Stimulated activated CD4-positive, alpha-beta T cell treated with anti-CD3 and anti-CD28 coated beads, Interleukin-4, amount 100 ng/mL, for 48 hours (primary cell): ENCODE measurements at places on chromosomes 16 and 17.

GRCh38 chr17:40950176-40950575, 12.7 kb upstream of the KRT23 start:
- no peak for DNase-seq

DNA sequence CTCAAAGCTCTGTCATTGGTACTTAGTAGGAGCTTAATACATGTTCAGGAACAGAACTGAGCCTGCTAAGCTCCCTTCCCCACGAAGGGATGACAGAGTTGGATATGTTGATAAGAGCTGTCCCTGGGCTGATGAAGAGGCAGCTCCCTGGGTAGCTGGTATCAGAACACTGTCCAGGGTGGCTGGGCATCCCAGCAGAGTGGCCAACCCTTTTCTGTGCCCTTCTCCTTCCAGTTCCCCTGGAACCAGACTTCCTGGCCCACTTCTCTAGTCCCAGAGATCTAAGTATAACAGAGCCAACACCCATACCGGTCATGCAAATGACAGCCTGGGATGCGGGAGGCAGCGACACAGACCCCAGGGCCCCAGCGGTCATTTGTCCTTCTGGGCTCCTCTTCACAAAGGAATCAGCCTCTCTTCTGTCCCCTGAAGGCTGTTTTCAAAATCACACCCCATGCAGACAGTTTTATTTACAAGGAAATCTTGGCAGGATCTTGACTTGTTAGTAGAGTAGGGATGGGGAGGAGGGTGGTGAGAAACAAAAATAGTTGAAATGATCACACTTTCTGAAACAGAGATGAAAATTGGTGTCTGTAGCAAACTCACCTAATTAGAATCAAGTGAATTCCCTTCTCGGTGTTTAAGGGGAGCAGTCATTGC, 1.4 kb upstream of the RHBDL3 start:
- no peak for DNase-seq

- no peak for DNase-seq
Measured at GRCh38 chr16:75088216-75088615, 28.4 kb downstream of the LDHD start.

GRCh38 chr17:68539548-68540467, 27.6 kb downstream of the PRKAR1A start:
- DNase-seq: no peak

- no peak for DNase-seq
Measured at GRCh38 chr17:77214743-77215142, 74.0 kb downstream of the SEC14L1 start.

GRCh38 chr17:65185062-65185461, 47.9 kb downstream of the RGS9 start:
- DNase-seq: no peak

GRCh38 chr16:70689970-70690891, 4.4 kb upstream of the MTSS2 start:
- no peak for DNase-seq

DNA sequence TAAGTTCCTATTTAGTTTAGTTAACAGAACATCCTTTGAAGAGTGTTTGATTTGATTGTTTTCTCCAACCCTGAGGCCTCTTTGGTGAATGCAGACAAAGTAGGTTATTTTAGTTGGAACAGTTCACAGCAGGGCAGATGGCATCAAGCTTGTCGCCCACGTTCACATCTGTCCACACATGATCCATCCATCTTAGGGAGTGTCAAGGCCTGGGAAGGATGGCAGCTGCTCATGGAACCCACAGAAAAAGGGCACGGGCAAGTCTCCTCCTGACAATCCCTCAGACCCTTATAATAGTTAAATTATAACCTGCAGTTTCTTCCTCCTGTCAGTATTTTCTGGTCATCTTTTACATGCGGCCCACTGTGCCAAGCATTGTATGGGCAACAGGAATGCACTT, 60.2 kb downstream of the KNOP1 start:
- no peak for DNase-seq

DNA sequence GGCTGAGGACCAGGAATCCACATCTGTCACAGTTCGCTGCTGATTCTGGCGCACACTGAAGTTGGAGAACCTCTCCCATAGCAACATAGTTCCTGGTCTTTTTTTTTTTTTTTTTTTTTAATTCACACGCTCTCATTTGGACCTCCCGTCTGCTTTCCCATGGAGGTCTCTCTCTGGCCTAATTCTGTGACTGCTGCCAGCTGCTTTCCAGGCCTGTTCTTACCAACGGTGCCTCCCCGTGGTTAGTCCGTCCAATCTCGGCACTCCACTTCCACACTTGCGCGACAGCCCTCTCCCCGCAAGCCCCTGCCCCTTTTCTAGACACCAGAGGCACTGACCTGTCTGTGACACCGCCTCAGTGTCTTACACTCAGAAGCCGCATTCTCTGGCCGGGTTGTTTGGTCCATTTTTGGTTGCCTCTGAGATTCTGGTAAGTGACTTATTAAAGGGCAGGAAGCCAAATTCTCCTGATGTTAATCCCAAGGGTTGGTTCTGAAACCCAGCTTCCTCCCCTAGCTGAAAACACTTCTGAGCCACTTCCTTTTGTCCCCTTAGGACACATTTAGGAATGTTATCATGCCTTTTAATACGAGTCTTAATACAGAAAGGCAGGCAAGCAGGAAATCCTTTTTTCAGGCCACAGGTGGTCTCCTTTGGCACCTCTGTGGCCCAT, 1.1 kb upstream of the AKTIP start:
- DNase-seq: no peak
